ENCODE measurements at places on chromosomes 1 and 21. TPM values are rescaled to one million over a fixed set of nuclear protein-coding genes. Genes with fewer than 3 reads are reported as not detected.

DNA sequence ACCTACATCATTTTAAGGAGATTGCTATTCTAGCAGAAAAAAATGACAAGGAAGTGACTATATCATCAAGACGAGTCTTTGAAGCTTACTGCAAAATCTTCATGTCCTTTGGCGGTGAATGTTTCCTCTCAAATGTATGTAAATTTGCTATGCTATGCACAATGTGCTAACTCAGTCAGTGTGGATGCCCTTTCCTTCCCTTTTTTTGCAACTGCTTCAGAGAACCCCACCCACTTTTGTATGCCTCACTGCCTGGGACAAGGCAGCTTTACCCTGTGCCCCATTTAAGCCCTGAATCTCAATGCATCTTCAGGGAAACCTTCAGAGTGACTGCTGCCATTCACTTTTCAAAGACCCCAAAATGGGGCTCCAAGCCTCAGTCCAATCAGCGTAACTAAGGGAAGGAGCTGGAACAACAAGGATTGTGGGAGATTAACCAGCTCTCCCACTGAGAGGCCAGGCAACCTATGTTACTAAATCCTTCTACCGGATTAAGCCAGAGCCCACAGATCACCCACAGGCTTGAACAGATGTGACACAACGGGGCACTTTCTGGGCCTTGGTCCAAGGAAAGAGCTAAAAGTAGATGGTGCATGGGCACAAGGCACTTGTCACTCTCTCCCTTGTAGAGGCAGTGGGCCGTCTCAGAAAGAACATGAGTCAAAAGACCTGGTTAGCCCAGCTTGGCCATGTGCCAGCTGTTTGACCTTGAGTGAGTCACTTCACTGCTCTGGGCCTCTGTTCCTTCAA, 154.4 kb downstream of the PLPP3 start:
- peak; percentile 84 for ATAC-seq

- ATAC-seq = no peak
These were observed 696 bp upstream of the GPATCH3 start for GRCh38 chr1:26900815-26901511.

GRCh38 chr1:32337855-32338636, 2.0 kb upstream of the MARCKSL1 start:
- ATAC-seq = no peak

DNA sequence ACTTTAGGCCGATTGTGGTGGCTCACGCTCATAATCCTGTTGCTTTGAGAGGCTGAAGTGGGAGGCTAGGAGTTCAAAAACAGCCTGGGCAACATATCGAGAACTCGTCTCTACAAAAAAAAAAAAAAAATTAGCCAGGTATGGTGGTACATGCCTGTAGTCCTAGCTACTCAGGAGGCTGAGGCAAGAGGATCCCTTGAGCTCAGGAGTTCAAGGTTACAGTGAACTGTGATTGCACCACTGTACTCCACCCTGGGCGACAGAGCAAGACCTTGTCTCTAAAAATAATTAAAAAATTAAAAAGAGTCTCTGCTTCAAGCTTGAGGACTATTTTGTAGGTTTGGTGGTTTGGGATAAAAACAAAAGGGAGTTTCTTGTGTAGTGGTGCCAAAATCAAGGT, 21.2 kb downstream of the KDM1A start:
- ATAC-seq = no peak

The ATP1A2 gene
- 127 TPM for total RNA-seq

The TEDDM1 gene
- not detected for total RNA-seq

DNA sequence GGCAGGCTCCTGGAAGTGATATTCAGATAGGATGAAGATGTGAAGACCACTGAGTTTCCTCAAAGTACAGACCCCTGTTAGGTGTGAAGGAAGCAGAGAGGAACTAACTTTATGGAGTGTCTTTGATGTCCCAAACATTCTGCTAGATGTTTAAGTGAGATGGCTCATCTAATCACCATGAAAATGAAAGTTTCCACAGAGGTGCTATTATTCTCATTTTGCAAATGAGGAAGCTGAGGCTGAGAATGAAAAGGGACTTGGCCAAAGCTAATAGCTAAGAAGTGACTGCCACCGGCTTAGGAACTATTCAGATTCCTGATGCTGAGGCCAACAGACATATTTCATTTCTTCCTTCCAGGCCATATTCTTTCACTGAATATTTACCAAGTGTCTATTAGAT, 45.9 kb upstream of the WLS start:
- no peak for ATAC-seq

The IL6R gene
- 51.7 TPM for total RNA-seq

DNA sequence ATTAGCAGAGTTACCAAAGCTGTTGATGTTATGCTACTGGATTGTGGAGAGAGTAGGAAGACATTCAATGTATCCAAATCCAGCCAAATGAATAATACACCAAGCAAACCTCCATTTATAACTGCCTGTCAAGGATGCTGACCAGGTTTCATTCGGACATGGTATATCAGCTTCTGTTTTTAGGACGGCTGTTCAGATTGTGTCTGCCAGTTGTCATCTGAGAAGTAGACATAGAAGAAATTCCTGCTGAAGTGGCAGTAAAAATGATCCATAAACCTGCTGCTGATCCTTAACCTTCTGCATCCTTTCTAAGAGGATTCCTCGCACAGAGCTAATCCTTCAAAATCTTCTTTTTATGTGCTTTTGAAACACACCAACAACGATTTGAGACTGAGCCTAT, 663.6 kb upstream of the PLXNA2 start:
- ATAC-seq = no peak

- no peak for ATAC-seq
These were observed 35.5 kb downstream of the COQ8A start for GRCh38 chr1:226975259-226976250.

The FTCD gene
- 0.31 TPM for total RNA-seq

DNA sequence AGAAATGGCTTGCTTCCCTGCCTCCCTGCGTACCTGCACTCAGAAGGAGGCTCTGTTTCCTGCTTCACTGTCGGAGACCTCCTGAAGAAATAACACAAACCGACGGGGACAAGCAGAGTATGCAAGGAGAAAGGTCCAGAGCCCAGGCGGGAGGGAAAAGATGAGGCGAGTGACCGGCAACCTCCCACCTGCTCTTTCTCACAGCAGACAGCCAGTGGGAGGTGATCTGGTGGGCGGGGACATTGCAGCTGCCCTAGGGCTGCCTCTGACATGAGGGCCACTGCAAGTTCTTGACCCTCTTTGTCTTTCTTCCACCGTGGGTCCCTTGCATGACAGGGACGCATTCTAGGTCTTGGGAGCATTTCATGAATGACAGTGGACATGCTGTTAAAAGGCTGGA, 368.2 kb downstream of the CAMTA1 start:
- ATAC-seq = no peak

The CXADR gene
- 7.6 TPM for total RNA-seq
